Thoracic aorta (tissue), 2 donors: ENCODE measurements at places on chromosomes 4 and X.

- no peak overlapping the region for H3K4me3 ChIP-seq
- H3K27ac ChIP-seq: no peak overlapping the region
- no peaks in the 10 kb centered on the region for H3K36me3 ChIP-seq
- no peaks in the 10 kb centered on the region for H3K4me1 ChIP-seq
- DNase-seq: no peak
Observed at GRCh38 chrX:39396358-39396995, 595.2 kb downstream of the MID1IP1 start.

- no peak for DNase-seq
- H3K4me1 ChIP-seq: no peaks in the 10 kb centered on the region
- H3K27me3 ChIP-seq: no peaks in the 10 kb centered on the region
- no peak overlapping the region for H3K27ac ChIP-seq
- H3K4me3 ChIP-seq: no peak overlapping the region
- H3K36me3 ChIP-seq: peaks cover 41% of the 10 kb centered on the region
Observed at GRCh38 chrX:47174376-47174775, 19.3 kb upstream of the UBA1 start.

- no peak for DNase-seq
- no peaks in the 10 kb centered on the region for H3K36me3 ChIP-seq
- H3K27me3 ChIP-seq: no peaks in the 10 kb centered on the region
- H3K4me3 ChIP-seq: no peak overlapping the region
Observed at GRCh38 chr4:180148737-180149136, 2094.5 kb upstream of the TENM3 start.

GRCh38 chr4:125728568-125728967 lies 413.8 kb downstream of the FAT4 start:
- H3K27ac ChIP-seq: no peak overlapping the region
- no peak for DNase-seq
- H3K27me3 ChIP-seq: no peaks in the 10 kb centered on the region
- H3K4me1 ChIP-seq: no peaks in the 10 kb centered on the region

DNA sequence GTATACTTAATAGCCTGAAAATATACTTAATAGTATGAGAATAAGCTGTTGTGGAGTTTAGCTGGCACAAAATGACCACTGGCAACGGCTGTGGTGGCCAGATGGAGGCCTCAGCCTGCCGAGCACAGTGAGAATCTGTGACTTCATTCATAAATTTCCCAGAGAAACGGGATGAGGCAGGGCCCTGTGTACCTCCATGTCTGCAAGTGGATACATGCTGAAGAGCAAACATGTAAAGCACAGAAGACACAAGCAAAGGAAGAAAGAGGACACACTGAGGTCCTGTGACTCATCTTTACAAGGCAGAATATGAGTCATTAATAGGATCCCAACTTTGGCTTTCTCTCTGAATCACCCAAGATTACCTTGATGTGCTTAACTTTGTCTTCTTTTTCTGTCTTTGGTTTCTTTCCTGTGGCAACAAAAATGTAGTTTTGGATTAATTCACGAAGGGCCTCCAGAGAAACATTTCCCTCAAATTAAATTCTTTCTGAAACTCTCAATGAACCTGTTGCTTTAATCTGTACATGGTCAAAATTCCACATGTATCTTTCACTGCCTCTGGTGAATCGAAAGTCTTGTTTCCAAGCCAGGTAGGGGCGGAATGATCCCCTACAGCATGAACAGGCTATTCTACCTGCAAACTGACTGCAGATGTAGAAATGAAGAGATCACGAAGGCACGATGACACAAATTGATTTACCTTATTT lies 56.4 kb downstream of the IRF2 start:
- H3K4me3 ChIP-seq: no peak overlapping the region
- H3K4me1 ChIP-seq: peaks cover 10% of the 10 kb centered on the region
- H3K27ac ChIP-seq: peak overlapping the region; percentile 8
- no peak for DNase-seq
